Neural progenitor cell (in vitro differentiated cells): ENCODE measurements at places on chromosomes 6 and 20. TPM values are rescaled to one million over a fixed set of nuclear protein-coding genes. Genes with fewer than 3 reads are reported as not detected.

- DNase-seq, result no peak
These were observed 101.8 kb downstream of the TRERF1 start for GRCh38 chr6:42349753-42350511.

GRCh38 chr6:168427184-168427583 is 13.8 kb upstream of the SMOC2 start:
- no peak for DNase-seq

GRCh38 chr20:64001607-64002011 is 20.7 kb downstream of the PRPF6 start:
- no peak for DNase-seq

DNA sequence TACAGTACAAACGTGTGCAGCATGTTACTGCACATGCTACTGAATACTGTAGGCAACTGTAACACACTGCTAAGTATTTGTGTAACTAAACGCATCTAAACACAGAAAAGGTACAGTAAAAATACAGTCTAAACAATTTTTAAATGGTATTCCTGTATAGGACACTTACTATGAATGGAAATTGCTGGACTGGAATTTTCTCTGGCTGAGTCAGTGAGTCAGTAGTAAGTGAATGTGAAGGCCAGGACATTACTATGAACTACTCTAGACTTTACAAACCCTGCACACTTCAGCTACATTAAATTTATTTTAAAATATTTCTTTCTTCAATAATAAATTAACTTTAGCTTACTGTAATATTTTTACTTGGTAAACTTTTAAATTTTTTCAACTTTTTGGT is 225.0 kb upstream of the TENT5A start:
- no peak for DNase-seq

DNA sequence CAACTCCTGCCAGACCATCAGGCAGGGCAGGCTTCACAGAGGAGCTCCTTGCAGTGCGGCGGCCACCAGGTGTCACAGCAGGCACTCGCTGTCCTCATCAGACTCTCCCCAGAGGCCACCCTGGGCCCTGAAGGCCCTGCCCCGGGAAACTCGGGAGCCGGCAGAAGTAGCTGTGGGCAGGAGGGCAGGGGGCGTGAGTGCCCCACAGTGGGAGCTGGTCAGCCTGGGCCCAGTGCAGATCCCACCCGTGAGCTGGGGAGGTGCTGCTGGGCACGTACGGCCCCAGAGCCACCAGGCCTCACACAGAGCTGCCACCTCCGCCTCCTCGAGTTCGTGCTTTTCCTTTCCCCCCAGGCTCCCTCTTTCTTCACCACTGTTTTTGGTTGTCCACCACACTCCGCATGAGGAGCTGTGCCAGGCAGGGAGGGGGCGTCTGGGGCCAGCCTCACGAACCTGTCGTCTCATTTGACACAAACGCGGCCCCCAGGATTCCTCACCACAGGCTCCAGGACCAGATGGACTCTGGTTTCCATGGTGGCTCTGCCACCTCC is 33.8 kb downstream of the FRMD1 start:
- DNase-seq, result no peak

The PEX3 gene
- 12.0 and 25.5 TPM in 2 replicates for total RNA-seq

DNA sequence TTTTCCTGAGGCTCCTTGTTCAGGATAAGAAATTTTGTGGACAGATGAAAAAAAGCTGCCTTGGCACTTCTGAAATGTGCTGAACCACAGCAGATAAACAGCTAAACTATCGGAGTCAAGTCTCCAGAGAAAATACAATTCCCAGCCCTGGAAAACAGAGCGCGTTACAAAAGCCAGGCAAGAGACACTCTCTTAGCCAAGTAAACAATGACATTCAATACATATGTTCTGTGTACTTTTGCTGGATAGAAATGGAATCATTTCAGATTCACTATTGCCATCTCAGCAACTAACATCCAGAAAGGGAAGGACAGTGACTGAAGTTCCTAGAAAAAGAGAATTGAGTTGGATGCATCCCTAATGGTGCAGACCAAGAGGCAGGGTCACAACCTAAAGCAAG is 196.8 kb upstream of the NRSN1 start:
- DNase-seq, result no peak

- DNase-seq, result no peak
These were observed 19.2 kb upstream of the MRPS10 start for GRCh38 chr6:42236682-42237473.
